ENCODE measurements at places on chromosomes 5 and 9.

DNA sequence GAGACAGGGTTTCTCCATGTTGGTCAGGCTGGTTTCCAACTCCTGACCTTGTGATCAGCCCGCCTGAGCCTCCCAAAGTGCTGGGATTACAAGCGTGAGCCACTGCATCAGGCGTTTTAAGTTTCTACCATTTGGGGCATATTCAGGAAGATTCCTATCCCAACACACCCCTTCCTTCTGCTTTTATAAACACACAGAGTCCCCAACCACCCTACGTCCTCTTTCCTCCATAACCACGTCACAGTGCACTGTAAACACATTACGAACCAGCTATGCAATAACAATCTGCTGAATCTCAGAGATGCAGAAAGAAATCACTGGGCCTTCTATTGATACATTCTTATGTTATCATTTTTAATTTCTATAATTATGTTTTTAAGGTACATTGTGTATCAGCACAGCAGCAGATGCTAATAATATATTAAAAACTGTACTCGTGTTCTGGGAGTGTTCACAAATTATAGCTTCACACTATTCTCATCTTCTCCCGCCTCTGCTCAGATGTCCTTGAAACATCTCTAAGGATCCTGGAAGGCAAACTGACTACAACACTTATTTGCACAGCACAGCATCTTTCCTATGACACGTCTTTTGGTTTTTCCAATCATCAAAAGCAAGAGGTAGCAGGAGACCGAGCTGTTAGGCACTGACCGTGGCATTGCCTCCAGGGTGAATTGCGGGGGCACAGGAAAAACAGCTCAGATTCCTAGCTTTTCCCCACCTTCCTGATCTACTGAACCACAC lies 60.2 kb downstream of the KCNIP1 start:
- no peak for DNase-seq

DNA sequence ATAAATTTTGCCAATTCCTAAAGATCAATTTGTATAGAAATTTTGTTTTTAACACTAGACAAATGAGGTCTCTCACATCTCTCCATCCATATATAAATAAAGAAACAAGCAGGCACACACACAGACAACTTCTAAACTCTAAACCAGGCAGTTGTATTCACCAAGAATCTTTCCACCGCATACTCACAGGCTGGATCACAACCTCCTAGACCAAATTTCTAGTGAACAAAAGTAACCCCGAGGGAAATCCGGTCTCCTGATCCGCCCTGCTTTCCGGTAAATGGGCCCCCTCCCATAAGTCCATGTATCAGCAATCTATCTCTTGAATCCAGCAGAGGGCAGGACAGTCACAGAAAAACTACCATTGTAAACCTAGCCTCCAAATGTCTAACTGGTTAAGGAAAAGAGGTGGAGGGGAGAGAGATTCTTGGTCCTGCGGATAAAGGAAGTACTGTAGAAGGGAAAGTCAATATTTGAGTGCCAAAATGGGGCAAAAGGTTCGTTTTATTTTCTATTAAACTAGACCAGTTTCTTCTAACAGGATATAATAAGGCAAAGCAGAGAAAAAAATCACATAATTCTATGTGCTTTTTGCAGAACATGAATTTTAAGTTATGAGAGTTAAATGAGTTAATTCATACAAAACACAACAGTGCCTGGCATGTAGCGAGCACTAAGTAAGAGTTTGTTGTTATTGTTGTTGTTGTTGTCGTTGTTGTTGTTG lies 4.8 kb upstream of the SMU1 start:
- peak; percentile 81 for DNase-seq

- DNase-seq, result no peak
These were observed 87.5 kb downstream of the GLDC start for GRCh38 chr9:6557883-6558616.

DNA sequence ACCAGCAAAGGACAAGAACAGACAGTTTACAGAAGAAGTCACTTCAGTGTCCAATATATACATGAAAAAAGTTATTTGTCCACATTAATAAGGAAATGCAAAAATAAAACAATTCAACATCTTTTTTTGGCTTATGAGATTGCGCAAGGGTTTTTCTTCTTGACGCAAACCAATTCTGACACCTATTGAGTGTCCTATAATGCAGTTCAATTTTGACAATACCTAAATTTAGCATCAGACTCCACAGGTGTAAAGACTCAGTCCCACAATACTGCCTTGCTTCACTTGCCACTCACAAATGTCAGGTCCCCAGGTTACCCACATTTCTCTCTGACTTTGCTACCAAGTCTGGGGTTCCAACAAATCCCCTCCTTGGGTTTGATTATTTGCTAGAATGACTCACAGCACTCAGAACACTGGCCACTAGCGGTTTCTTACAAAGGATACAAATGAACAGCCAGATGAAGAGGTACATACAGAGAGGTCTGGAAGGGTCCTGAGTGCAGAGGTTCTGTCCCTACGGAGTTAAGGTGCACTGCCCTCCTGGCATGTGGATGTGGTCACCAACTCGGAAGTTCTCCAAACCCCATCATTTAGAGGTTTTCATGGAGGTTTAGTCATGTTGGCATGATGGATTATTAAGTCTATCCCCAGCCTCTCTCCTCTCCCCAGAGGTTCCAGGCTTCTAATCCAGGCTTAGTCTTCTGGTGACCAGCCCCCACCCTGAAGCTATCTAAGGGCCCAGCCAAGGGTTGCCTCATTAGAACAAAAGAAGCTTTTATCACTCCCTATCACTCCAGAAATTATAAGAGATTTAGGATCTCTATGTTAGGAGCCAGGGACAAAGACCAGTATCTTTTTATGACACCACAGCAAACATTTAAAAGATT lies 27.0 kb upstream of the SLC22A5 start:
- no peak for DNase-seq

- no peak for DNase-seq
These were observed 31.0 kb downstream of the CSF2 start for GRCh38 chr5:132104556-132104955.

DNA sequence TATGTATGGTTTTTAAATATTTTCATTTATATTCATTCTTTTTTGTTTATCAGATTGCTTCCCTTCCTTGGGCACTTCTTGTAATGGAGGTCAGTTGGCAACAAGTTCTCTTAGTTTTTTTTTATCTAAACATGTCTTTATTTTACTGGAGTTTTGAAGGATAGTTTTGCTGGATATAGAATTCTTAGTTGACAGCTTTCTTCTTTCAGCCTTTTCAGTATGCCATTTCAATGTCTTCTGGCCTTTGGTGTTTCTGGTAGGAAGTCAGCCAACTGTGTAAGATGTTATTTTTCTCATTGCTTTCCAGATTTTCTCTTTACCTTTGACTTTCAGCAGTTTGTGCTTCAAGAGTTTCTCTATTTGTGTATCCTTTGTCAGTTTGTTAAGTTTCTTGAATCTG lies 14.2 kb downstream of the SLC12A2 start:
- no peak for DNase-seq

- no peak for DNase-seq
These were observed 69.4 kb upstream of the NFIB start for GRCh38 chr9:14383294-14383693.

Measured in sigmoid colon (tissue), 7 donors.